ENCODE measurements at places on chromosomes 3 and 15. TPM values are rescaled to one million over a fixed set of nuclear protein-coding genes. Genes with fewer than 3 reads are reported as not detected.

The RTP3 gene
- total RNA-seq, result not detected

The SUCNR1 gene
- total RNA-seq, result 0.05 TPM

The TRIM59 gene
- total RNA-seq, result 12.8 TPM

GRCh38 chr3:42547401-42547945 lies 34.3 kb downstream of the SEC22C start:
- peak; percentile 74 for DNase-seq

DNA sequence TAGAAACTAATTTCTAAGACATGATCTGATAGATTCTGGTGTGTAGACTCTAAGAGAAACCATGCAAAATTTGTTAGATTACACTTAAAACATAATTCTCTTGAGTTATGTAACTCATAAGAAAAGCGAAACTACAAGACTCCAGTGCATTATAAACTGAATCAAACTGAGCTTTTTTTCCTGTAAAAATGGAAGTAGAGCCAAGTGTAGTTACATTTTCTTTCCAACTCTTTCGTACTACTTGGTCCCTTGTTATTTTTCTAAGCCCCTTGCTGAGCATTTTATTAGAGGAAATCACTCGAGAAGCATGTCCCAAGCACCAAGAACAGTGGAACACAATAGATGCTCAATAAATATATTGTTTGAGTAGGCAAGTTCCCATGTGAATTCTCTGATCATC lies 130.2 kb downstream of the GADL1 start:
- no peak for DNase-seq

- no peak for DNase-seq
These were observed 130.9 kb upstream of the IQSEC1 start for GRCh38 chr3:13204177-13204581.

DNA sequence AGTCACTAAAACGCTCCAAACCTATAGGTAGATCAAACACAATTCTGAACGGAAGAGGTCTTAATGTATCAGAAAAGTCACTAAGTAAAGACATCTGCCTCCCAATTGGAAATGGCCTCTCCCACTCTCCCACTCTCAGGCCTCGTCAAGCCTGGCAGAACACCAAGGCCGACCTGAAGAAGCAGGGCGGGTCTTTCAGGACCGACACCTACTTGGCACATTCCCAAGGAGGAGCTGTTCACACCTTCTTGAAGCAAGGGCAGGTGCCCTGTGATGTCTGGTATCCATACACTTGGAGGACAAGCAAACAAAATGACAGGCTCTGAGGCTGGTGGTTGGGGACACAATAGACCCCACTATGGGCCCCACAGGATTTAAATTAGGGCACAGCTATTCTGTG lies 30.0 kb downstream of the XXYLT1 start:
- DNase-seq, result no peak

- no peak for DNase-seq
These were observed 23.2 kb downstream of the CTNNB1 start for GRCh38 chr3:41222501-41222900.

DNA sequence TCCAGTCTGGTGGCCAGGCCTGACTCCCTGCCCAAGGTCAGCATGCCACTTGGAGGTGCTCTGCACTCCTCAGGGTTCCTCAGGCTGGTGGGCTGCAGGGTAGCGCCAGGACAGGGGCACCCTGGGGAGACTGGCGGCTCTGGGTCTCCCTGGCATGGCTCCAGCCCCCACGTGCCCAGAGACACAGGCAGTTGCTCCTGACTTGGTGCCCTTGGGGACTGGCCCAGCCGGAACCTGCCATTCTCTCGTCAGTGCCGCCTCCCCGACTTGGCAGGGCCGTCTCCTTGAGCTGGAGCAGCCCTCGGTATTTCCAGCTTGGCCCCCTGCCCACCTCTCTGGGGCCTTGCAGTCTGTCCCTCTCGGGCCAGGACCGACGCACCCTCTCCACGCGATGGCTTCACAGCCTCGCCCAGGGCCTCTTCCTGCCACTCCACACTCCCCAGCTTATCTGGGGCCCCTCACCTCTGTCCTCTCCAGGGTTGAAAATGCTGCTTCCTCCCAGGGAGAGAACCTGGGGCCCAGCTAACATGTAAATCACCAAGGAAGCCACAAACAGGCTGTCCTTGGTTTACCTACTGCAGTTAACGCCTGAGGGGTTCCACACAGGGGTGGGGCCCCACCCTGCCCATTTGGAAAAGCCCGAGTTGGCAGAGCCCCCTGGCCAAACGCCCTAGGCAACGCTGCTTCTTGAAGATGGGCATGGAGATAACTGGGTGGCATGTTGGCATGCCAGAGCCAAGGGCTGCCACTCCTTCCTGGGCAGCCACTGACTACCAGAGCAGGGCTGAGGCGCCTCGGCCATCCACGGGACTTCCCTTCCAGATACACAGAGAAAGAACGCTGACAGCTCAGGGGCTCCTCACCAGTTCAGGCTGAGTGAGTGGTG lies 61.4 kb downstream of the SMAD6 start:
- DNase-seq, result no peak

DNA sequence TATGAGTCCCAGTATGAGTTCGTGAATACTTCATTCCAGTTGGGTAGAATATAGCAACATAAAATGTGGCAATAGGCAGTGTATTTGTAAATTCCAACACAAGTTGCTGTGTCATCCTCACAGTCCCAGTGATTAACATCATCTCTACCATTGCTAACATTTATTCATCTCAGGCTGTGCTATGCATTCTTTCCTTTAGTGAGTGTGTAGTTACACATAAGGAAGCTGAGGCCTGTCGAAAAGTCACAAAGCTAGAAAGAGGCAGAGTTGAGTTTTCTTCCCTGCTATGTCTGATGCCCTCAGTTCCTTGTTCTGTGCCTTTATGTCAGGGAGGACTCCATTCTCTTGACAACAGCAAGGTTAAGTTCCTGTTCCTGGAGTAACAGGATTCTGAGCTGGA lies 96.4 kb downstream of the FNDC3B start:
- DNase-seq, result no peak

- no peak for DNase-seq
These were observed 8.7 kb upstream of the PRR23E start for GRCh38 chr3:127183931-127184869.

GRCh38 chr3:52145736-52146110 lies 8.5 kb downstream of the POC1A start:
- DNase-seq, result no peak

DNA sequence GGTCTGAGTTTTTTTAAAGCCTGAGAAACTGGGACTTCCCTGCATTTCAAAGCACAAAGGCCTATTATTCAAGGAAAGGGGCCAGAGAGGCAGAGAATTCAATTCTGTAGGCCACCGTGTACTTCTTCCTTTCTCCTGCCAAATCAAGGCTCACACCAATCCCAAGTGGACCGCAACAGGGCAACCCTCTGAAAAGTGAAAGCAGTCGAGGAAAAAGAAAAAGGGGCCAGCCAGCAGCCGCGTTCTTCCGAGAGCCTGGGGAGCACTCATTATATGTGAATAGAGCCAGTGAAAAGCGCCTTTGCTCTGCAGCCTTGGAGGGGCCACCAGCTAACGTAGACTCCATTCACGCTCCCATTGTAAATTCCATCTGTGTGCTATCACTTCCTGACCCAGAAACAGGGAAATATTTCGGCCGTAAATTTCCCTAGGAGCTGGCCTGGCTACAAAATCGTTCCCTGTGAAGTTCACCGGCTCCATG lies 45.9 kb upstream of the THUMPD3 start:
- peak; percentile 38 for DNase-seq

- DNase-seq, result peak; percentile 15
These were observed 533.5 kb downstream of the IGSF11 start for GRCh38 chr3:118501152-118501551.

Measured in endothelial cell (in vitro differentiated cells).